ENCODE measurements at places on chromosomes 11 and 22.
A peak's percentile ranks its signal among the peaks of the same experiment; 100 is the strongest.

- no peak for DNase-seq
These were observed 147.3 kb downstream of the FEZ1 start for GRCh38 chr11:125348674-125349309.

DNA sequence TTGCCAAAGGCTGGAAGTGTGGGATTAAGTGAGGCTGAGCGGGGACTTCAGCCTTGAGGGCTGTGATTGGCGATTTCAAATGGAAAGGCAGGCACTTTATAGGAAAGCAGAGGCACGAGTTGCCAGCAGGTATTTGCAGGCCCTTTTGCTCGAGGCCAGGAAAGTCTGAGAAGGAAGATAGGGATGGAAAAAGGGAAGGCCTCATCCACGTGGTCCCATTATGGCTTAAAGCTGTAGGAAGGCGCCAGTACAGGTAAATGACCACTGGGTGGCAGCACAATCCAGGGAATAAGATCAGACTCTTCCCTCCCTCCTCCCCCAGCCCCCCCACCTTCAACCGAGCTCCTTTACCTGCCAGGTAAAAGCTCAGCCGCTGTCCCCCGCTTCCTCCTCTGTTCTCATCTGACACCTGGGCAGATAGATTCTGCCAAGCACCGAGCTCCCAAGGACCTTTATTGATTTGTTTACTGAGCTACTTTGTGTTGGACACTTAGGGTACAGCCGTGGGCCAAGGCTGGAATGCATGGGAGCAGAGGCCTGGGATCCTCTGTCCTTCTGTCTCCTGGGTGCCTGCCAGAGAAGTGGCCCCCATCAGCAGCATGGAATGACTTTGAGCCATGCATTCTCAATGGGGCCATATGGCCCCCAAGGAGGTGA is 7.5 kb downstream of the P2RX3 start:
- DNase-seq = no peak

DNA sequence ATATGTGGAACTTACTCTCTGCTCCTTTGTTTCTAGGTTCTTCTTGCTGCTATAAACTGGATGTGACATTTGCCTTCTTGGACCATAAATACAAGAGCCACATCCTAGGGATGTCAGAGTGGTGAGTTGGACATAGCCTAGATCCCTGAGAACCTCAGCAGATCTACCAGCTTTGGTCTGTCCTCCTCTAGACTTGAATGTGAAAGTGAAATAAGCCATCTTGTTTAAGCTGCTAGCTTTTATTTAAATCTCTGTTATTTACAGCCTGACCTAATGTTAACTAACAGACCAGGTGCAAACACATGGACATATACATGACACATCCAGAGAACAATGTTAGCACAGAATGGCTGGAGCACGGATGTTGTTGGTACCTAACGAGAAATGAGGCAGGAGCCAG is 36.0 kb downstream of the SLN start:
- DNase-seq = no peak

- no peak for DNase-seq
These were observed 3.0 kb downstream of the OR8D1 start for GRCh38 chr11:124310721-124311120.

GRCh38 chr11:11577932-11578911 is 43.6 kb downstream of the GALNT18 start:
- no peak for DNase-seq

GRCh38 chr22:20979243-20979809 is 2.8 kb upstream of the LZTR1 start:
- DNase-seq = peak; percentile 26

- DNase-seq = no peak
These were observed 4.7 kb downstream of the TBC1D10C start for GRCh38 chr11:67408437-67409200.

Data from activated CD8-positive, alpha-beta memory T cell treated with anti-CD3 and anti-CD28 coated beads for 48 hours (primary cell).